ENCODE measurements at places on chromosomes 1 and 21.

DNA sequence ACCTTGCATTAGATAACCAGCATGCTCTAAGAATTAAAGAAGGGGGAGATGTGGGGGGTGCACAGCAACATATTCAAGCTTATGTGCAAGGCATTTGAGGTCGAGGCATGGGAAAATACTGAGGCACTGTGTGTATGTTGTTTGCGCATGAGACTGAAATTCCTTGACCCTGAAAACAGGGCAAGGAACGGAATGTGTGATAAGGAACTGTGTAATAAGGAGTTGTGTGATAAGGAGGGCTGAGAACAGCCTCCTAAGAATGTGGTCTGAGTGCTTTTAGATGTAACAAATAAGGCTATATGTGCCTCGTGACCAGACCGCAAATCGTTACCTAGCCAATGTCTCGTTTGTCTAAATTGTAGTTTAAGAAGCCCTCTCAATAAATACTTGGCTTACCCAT lies 26.5 kb upstream of the ITLN1 start:
- H3K27me3 ChIP-seq, result no peaks in the 10 kb centered on the region
- H3K4me1 ChIP-seq, result no peaks in the 10 kb centered on the region
- DNase-seq, result no peak
- no peak overlapping the region for H3K27ac ChIP-seq
- no peaks in the 10 kb centered on the region for H3K36me3 ChIP-seq
- no peak overlapping the region for H3K4me3 ChIP-seq

GRCh38 chr1:98763488-98764150 lies 102.1 kb downstream of the SNX7 start:
- H3K4me3 ChIP-seq, result no peak overlapping the region
- peaks cover 3% of the 10 kb centered on the region for H3K36me3 ChIP-seq
- no peak for DNase-seq
- no peak overlapping the region for H3K27ac ChIP-seq
- no peaks in the 10 kb centered on the region for H3K27me3 ChIP-seq

GRCh38 chr21:33700491-33700890 lies 58.2 kb downstream of the ITSN1 start:
- DNase-seq, result no peak
- no peak overlapping the region for H3K4me3 ChIP-seq
- H3K27ac ChIP-seq, result no peak overlapping the region
- H3K27me3 ChIP-seq, result no peaks in the 10 kb centered on the region
- H3K36me3 ChIP-seq, result no peaks in the 10 kb centered on the region
- H3K4me1 ChIP-seq, result peaks cover 3% of the 10 kb centered on the region

GRCh38 chr1:154843636-154844296 lies 26.3 kb downstream of the KCNN3 start:
- no peak overlapping the region for H3K4me3 ChIP-seq
- peaks cover 32% of the 10 kb centered on the region for H3K27me3 ChIP-seq
- peaks cover 3% of the 10 kb centered on the region for H3K4me1 ChIP-seq

DNA sequence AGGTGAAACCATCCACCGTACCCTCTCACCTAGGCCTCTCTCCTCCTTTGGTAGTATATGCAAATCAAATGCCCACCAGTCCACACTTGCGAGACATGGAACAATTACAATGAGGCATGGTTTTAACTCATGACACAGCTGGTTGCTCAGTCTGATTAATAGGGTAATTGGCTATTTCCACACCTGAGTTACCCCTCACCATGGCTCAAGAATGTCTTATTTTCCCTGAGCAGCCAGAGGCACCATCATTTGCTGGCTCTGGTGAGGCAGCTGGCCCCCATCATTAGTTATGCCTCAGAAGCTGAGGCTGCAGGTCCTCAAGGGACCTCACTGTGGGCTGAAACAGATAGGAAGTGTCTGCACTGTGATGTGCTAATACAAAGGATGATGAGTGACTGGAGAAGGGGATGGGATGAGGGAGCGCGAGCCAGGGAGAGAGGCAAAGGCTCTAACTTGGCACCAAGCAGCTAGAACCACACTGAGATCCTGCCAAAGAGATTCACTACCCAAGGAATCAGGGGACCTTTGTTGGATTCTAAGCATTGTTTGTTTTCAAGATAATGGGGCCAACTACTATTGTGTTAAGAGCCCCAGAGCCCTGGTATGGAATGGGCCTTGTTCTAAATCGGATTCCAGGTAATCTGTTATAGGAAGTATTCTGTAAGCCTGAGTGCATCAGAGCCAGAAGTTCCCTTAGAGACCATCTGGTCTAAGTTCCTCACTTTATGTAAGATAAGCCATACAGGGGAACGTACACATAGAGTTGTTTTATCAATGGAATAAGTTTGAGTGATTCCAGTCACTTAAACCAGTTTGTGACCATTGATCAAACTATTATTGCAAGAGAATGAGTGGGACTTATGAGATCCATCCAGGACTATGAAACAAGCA lies 80.0 kb upstream of the CNTN2 start:
- H3K4me1 ChIP-seq, result peaks cover 1% of the 10 kb centered on the region
- no peak overlapping the region for H3K4me3 ChIP-seq
- peaks cover 82% of the 10 kb centered on the region for H3K27me3 ChIP-seq

DNA sequence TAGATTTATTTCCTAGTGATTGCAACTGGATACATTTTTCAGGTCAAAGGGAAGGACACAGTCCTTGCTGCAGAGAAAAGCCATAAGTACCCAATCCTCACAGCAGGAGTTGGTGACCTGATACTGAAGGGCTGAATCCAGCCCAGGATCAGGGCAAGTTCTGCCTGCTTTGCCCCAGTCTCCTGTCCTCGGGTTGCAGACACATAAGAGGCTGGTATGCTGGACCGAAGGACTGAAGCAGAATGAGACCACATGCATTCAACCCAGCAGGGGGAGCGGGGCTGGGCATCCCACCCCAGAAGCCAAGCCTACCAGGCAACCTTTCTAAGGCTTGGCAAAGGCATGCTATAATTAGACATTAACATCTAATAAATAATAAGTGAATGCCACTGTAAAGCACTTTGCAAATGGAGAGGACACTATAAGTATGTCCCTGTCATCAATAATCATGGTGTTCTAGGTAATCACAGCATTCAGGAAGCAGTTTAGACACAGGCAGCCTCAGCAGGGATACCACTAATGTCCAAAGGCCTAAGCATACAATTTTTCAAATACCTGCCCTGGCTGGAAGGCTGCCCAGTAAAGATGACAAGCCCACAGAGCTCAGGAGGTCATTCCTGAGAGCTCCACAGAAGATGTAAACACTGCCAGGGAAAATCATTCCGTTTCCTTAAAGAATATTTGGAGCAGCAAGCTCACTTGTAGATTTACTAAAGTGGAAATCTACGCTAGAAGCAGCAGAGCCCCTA lies 47.6 kb downstream of the KRTAP19-8 start:
- H3K4me3 ChIP-seq, result no peak overlapping the region
- no peaks in the 10 kb centered on the region for H3K27me3 ChIP-seq
- no peaks in the 10 kb centered on the region for H3K36me3 ChIP-seq

DNA sequence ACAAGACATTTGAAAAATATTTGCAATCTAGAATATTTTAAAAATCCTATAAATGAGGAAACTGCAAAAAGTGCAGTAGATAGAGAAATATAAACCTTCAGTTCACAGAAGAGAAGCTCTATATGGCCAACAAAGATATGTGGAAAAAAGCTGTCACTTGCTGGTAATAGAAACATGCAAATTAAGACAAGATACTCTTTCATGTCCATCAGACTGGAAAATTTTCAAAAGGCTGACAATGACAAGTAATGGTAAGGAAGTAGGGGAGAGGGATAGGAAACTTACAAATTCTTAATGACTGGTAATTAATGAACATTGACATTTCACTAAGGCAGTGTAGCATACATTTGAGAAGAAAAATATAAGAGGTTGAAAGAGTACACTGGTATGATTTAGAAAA lies 147.9 kb downstream of the MRPL39 start:
- no peak overlapping the region for H3K4me3 ChIP-seq
- no peaks in the 10 kb centered on the region for H3K4me1 ChIP-seq
- no peak for DNase-seq
- H3K36me3 ChIP-seq, result no peaks in the 10 kb centered on the region

DNA sequence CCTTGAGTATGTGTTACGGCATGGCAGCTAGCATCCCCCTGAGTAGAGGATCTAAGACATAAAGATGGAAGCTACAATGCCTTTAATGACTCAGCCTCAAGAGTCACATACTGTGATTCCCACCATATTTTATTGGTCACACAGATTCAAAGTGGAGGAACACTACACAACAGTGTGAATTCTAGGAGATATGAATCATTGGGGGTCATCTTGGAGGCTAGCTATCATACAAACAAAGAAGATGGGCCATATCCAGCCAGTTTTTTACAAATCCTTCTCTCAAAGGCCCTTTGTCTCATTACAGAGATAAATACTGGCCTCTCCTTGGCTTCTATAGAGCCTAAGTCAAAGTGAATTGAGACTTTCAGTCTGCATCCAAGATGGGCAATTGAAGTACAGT lies 177.0 kb downstream of the TBX15 start:
- H3K4me3 ChIP-seq, result no peak overlapping the region
- H3K27me3 ChIP-seq, result no peaks in the 10 kb centered on the region
- DNase-seq, result no peak
- H3K36me3 ChIP-seq, result no peaks in the 10 kb centered on the region
- H3K27ac ChIP-seq, result no peak overlapping the region

DNA sequence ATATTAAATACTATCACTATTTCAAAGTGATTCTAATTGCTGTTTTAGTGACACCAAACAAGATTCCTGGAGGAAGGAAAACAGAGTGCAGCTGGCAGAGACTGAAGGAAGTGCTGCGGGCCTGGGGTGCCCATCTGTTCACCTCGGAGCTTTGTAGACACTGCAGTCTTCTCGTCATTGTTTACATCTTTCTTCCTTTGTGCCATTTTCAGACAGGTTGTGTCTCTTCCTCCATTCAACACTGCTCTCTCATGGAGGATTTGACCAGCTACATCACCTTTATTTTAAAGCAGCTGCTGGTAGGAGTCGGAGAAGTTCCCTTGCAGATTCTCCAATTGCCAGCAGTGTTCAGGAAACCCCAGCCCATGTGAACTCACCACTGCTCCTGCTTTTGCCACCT lies 37.3 kb downstream of the ABCA4 start:
- no peak overlapping the region for H3K4me3 ChIP-seq
- no peaks in the 10 kb centered on the region for H3K36me3 ChIP-seq
- DNase-seq, result no peak
- H3K27me3 ChIP-seq, result no peaks in the 10 kb centered on the region

DNA sequence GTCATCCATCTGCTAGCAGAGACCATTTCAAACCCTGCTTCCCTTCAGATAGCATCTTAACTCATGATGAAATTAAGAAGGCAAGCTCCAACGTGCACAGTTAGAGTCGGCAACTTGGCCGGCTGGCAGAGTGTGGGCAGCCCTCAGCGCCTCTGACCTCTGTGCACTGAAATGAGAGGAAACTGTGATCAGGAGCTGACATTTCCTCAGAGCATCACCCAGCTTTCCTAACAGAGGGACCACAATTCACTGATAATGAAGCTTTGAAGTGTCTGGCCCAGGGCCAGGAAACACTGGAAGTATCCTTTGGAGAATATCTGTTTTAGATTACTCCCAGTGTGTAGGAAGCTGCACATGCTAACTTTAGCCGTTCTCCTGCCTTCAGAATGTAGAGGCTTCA lies 145.0 kb upstream of the ZC3H11B start:
- no peak overlapping the region for H3K4me3 ChIP-seq
- H3K4me1 ChIP-seq, result no peaks in the 10 kb centered on the region
- no peaks in the 10 kb centered on the region for H3K36me3 ChIP-seq
- no peak overlapping the region for H3K27ac ChIP-seq
- no peak for DNase-seq

DNA sequence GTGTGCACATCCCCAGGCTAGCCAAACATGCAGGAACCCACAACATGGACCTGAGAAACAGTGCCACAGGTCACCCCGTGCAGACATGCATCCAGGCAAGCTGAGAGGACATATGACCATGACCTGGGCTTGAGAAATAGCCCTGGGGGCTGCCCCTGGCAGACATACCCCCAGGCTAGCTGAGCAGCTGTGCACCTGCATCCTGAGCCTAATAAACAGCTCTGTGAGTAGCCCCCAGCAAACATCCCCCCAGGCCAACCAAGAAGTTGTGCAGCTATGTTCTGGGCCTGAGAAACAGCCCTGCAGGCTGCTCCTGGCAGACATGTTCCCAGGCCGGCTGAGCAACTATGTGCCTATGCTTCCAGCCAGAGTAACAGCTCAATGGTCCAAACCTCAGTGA lies 14.5 kb downstream of the OLFML3 start:
- no peaks in the 10 kb centered on the region for H3K27me3 ChIP-seq
- no peak for DNase-seq
- peaks cover 3% of the 10 kb centered on the region for H3K36me3 ChIP-seq

GRCh38 chr1:10338047-10338446 lies 60.8 kb upstream of the PGD start:
- H3K27ac ChIP-seq, result no peak overlapping the region
- H3K4me1 ChIP-seq, result peaks cover 3% of the 10 kb centered on the region
- peaks cover 17% of the 10 kb centered on the region for H3K36me3 ChIP-seq
- H3K27me3 ChIP-seq, result no peaks in the 10 kb centered on the region
- peak; percentile 36 for DNase-seq

DNA sequence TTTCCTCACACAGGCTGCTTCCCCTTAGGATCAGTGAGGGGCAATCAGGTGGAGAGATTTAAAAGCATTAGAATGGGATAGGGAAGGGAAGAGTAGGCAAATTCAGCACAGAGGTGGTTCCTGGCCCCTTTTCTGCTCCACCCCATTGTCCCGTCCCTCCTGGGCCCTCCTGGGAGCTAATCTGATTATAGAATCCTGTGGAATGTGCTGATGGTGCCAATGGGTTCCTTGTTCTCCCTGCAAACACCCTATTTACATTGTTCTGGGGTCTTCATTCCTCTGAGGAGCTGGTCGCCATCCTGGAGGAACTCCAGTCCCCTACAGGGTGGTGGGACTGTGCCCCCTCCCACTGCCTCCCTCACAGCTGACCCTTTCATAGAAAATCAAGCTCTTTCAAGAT lies 34.4 kb upstream of the LRP8 start:
- no peak overlapping the region for H3K27ac ChIP-seq
- H3K4me1 ChIP-seq, result peaks cover 2% of the 10 kb centered on the region
- peaks cover 48% of the 10 kb centered on the region for H3K27me3 ChIP-seq
- no peaks in the 10 kb centered on the region for H3K36me3 ChIP-seq
- H3K4me3 ChIP-seq, result no peak overlapping the region

DNA sequence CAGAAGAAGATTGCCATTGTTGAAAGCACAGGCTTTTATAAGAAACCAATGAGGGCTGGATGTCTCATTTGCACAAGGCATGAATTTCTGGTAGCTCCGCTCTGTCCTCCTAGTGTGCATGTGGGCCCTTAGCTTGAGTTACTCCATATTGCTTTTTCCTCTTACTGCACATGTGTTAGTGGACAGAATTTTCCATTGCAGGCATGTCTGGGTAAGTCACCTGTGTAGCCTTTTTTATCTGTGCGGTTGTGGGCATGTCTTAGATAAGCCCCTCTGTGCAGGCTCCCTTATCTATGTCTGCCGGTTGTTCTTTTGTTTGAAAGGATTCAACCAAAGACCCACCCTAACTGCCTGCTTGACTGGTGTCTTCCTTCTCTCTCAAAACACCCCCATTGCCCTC lies 7.2 kb upstream of the CLCA1 start:
- no peak for DNase-seq
- H3K27ac ChIP-seq, result no peak overlapping the region
- no peaks in the 10 kb centered on the region for H3K36me3 ChIP-seq
- H3K27me3 ChIP-seq, result no peaks in the 10 kb centered on the region
